Vein endothelial cell (primary cell): ENCODE measurements at places on chromosomes 13 and 19. TPM values are rescaled to one million over a fixed set of nuclear protein-coding genes. Genes with fewer than 3 reads are reported as not detected.

ZNF667 gene
- 2.6 and 3.6 TPM in 2 replicates for total RNA-seq

CYP2A6 gene
- not detected in 2 replicates for total RNA-seq

ZNF320 gene
- total RNA-seq: 9.8 and 11.8 TPM in 2 replicates

TSHZ3 gene
- total RNA-seq: 0.65 and 3.3 TPM in 2 replicates

KIR2DL1 gene
- total RNA-seq: not detected in 2 replicates

ZNF723 gene
- total RNA-seq: not detected in 2 replicates

PCDH9 gene
- total RNA-seq: 3.3 and 10.7 TPM in 2 replicates
